Uterus (tissue), 4 donors: ENCODE measurements at places on chromosomes 7 and 10. TPM values are rescaled to one million over a fixed set of nuclear protein-coding genes. Genes with fewer than 3 reads are reported as not detected.

GRCh38 chr10:13909516-13910258 lies 322.9 kb downstream of the PRPF18 start:
- DNase-seq = no peak

DNA sequence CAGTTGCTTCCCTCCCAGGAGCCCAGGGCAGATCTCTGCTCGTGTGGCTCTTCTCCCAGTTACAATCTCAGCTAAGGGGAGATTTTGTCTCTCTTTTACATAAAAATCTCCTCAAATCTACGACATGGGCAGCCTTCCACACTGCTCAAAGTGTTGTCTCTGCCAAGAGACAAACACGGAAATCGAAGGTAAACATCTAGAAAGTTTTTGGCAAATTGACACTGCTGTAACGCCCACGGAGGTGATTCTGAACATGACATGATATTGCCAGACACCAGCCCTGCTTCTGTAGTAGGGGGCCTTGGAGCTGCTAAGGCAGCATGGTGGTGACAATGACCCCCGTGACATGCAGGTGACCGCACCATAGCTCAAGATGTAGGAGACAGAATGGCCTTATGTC lies 128.3 kb downstream of the CCDC3 start:
- DNase-seq = no peak

- no peak for DNase-seq
Measured at GRCh38 chr10:53682885-53683284, 910.3 kb upstream of the MBL2 start.

The SPDYE5 gene
- total RNA-seq = not detected
